Kidney epithelial cell (primary cell): ENCODE measurements at places on chromosomes 2 and 18.

- DNase-seq = no peak
These were observed 268.8 kb downstream of the MREG start for GRCh38 chr2:215744514-215744913.

DNA sequence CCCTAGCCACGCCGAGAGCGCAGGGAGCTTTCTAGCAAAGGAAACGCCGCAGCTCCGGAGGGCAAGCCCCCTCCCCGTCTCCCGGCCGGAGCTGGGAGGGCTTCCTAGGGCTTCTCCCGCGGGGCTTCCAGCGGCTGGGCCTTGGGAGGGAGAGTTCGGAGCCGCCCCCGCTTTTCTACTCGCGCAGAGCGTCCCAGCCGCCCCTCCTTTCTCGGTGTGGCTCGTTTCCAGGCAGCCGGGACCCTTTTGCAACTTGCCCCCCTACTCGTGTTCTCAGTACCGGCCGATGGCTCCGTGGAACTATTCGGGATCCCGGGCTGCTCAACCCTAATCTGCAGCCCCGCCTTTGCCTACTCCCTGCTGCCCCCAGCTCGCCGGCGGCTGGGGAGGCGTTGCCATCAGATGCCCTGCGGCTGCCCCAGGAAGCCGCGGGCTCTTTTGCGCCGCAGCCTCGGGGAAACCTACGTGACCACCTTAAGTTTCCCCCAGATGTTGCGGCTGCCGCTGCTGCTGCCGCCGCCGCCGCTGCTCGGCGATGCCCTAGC lies 1.5 kb upstream of the NR4A2 start:
- DNase-seq = no peak

GRCh38 chr2:69305166-69305565 lies 81.9 kb downstream of the GFPT1 start:
- DNase-seq = no peak

DNA sequence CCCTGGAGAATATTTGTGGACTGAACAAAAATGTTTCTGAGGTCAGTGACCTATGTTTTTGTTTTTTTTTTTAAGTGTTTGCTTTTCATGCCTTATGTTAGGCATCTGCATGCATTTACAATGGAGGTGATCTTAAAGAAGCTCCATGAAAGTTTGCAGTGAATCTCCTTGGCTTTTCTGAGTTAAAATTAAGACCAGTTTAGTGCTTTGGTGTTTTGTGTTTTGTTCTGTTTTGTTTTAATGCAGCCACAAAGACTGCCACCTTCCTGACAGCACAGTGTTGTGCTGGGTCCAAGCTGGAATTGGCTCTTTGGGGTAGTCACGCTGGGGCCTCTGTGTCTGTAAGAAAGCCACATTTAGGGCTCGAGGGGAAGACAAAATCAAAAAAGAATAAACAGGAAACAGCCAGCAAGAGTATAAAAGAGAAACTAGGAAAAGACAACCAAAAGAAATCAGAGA lies 396.2 kb downstream of the ARHGAP15 start:
- DNase-seq = no peak

DNA sequence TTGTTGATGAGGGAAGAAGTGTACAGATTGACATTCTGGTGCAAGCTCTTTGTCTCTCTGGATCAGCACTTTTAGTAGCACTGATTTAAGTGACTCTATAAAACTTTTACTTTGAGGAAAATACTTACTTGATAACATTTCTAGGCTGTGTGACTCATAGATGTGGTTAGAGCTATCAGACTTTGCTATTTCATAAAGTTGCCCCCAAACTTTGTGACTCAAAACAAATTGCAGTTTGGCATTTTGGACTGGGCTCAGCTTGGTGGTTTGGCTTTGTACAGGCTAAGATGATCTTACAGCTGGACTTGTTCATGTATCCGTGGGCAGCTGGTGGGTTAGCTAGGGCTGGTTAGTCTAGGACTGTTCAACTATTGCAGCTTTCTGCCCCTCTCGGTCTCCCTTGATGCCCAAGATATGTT lies 42.1 kb upstream of the GLS start:
- DNase-seq = no peak

GRCh38 chr2:136957044-136957443 lies 191.7 kb downstream of the THSD7B start:
- no peak for DNase-seq

DNA sequence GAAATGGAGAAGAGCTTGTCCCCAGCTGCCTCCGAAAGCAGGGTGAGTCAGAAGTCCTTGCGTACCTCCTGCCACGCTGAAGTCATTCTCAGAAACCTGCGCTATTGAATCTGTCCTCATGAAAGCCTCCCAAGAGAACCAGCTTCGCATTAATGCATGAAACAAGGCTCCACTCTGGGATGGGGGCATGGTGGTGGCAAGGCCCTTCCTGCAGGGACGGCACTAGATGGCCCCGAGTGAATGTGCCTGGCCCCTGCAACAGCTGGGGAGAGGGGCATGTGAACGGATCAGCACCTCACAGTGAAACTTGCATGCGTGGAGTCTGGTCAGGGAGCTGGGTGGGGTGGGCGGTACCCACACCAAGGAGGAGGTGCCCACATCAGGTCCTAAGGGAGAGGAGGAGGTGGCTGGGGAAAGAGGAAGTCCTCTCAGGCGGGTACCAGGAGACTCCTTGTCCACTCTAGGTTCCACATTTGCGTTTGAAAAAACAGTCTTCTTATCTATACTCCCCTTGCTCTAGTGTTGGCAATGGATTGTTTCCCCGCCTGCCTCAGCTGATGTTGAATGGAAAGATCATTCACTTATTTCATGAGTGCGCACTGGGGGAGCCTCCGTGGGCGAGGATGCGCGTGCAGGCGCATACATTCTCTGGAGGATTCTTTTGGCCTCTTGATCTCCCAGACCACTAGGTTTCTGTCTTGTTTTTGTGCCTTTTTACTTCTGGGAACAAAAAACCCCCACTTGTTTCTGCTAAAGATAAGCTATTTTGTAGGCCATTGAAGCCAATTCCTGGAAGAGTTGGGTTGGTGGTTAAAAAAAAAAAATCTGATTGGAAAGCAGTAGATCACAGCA lies 104.7 kb downstream of the KLHL29 start:
- no peak for DNase-seq

DNA sequence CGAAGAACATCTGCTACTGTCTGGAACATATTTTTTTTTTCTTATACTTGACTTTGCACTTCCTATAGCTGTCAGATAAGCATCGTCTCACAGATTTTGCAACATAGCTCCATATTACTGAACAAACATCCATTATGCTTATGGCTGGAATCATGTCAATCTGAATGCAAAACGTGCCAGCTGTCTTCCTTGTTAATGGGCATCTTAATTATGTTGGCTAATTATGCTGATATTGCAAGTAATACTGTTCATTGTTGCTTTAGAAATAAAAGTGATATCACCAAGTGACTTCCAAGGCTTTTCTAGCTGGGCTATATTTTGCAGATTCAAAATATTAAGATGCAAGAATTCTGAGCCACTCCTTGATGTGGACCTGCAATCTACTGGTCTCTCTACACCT lies 176.8 kb downstream of the ARL4C start:
- DNase-seq = no peak

DNA sequence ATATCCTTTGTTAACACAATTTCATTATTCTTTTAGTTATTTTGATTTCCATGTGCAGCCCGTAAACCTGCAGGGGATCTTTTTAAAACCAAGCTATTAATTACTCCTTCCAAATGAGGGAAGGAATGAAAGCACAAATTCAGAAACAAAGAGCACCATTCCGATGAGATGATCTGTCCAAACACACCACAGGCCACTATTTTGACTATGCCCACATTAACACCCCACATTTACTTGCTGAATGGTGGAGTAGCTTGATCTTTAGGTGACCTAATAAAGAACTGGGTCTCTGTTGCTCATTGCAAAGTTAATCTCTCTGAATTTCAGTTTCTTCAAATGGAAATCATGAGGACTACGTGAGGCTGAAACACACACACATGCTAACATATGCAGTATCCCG lies 218.0 kb downstream of the IRS1 start:
- no peak for DNase-seq

DNA sequence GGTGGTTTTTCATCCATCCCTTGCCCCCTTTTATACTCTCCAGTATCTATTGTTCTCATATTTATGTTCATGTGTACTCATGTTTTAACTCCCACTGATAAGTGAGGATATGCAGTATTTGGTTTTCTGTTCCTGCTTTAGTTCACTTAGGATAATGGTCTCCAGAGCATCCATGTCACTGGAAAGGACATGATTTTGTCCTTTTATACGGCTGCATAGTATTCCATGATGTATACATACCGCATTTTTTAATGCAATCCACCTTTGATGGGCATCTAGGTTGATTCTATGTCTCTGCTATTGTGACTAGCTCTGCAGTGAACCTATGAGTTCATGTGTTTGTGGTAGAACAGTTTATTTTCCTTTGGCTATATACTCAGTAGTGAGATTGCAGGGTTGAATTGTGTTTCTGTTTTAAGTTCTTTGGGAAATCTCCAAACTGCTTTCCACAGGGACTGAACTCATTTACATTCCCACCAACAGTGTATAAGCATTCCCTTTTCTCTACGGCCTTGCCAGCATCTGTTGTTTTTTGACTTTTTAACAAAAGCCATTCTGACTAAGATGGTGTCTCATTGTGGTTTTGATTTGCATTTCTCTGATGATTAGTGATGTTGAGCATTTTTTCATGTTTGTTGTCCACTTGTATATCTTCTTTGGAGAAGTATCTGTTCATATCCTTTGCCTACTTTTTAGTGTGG lies 420.2 kb downstream of the THSD7B start:
- DNase-seq = no peak

- no peak for DNase-seq
These were observed 162.6 kb downstream of the MYCN start for GRCh38 chr2:16102976-16103380.

DNA sequence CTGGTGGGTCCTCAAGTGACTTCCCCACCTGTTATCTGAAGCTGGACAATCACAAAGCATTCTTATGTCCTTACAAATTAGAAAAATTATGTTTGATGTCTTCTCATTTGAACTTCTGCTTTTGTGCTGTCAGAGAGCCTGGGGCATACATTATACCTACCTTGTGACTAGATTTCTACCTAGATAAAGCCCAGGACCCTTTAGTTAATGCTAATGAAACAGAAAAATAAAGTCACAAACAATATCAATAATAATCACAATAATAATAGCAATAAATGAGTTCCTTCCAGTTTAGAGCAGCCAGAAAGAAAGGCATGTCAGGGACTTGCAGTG lies 456.4 kb downstream of the SETBP1 start:
- no peak for DNase-seq

DNA sequence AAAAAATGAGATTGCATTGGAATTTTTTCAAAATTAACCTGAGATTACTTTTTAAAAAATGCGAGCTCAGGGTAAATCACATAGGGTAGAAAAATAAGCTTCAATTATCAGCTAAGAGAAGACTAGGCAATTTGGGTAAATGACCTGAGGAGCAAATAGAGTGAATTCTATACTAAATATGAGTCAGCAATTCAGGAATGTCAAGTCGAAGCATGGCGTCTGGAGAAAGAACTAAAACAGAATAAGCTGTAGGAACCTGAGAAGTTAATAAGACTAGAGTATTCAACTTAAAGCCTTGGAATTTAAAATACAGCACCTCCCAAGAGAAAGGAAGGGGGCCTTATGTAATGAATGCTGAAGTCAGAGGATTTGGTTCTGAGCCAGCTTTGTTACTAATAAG lies 487.0 kb downstream of the SUCLG1 start:
- no peak for DNase-seq

DNA sequence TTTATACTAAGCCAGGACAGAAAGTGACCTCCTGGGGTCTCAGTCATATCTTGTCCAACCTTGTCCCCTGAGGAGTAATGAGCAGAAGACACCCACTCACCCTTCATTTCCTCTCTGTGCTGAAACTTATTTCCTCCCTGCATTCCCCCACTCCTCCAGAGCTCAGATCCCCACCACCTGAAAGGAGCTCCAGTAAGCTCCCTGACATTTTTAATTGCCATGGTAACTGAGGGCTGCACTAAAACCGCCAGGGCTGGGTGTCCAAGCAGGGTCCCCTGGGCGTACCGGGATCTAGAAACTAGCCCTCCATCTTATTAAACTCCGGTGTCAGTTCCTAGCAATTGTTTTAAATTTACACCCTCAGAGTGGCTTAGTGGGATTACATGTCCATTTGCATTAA lies 393.3 kb upstream of the HNRNPA3 start:
- no peak for DNase-seq
